ENCODE measurements at places on chromosomes 7 and 10.
A peak's percentile ranks its signal among the peaks of the same experiment; 100 is the strongest.

DNA sequence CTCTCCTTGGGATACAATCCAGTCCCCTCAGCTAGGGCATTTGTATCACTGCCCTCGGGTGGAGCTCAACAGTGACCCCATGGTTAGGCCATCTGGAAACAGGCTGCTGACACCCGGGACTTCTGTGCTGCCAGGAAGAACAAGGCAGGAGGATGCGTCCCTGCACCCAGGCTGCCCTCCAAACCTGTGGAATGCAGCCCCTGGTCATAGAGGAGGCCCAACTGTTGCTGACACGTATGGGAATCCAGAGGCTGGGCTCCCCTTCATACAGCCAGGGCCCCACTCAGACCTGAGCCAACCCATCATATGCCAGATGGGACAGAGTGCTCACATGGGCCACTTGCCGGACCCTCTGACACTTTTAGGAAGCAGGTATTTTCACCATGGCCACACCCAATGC, 45.5 kb upstream of the SRGN start:
- DNase-seq = no peak

GRCh38 chr7:17646253-17646956, 293.9 kb downstream of the SNX13 start:
- DNase-seq = peak; percentile 32

GRCh38 chr10:2251631-2252030, 514.3 kb upstream of the ADARB2 start:
- DNase-seq = no peak

- DNase-seq = no peak
These were observed 46.4 kb upstream of the PLA2G12B start for GRCh38 chr10:73000973-73001372.

DNA sequence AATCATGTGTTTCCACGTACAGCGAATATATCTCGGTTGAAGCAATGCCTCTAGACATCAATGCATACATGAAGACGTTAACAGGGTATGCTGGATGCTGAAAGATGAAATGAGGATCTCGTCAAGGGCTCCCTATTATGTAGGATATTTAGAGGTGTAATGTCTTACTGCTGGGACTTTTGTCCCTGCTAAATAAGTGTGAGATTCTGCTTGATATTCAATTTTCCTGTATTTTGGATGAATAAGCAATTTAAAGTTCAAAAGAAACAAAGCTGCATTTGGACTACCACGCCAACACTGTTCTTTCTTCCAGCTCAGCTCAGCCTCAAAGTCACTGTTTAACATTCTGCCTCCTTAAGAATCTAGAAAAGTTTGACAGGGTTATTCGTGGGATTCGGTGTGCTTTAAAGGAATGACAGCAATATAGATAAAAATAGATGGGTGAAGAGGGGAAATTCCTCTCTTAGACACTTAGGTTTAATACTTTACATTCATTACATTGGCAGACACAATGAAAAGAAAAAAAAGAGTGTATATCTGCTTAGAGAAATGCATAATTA, 110.1 kb upstream of the RHEB start:
- no peak for DNase-seq

Measured in NCI-H460 (cell line).